Activated naive CD8-positive, alpha-beta T cell treated with anti-CD3 and anti-CD28 coated beads, Interleukin-2, amount 10 ng/mL, durations not matched to agents 7 days and 5 days (primary cell): ENCODE measurements at places on chromosomes 3 and 15.

- no peak overlapping the region for H3K4me3 ChIP-seq
- no peak for DNase-seq
- no peaks in the 10 kb centered on the region for H3K4me1 ChIP-seq
- no peaks in the 10 kb centered on the region for H3K27me3 ChIP-seq
- no peak overlapping the region for H3K27ac ChIP-seq
Observed at GRCh38 chr3:104149154-104149553, 1217.6 kb upstream of the ALCAM start.

- H3K4me3 ChIP-seq: no peak overlapping the region
- H3K36me3 ChIP-seq: no peaks in the 10 kb centered on the region
- no peak for DNase-seq
- peaks cover 6% of the 10 kb centered on the region for H3K27me3 ChIP-seq
- no peak overlapping the region for H3K27ac ChIP-seq
- no peaks in the 10 kb centered on the region for H3K4me1 ChIP-seq
Observed at GRCh38 chr15:84034578-84035398, 200.8 kb upstream of the GOLGA6L4 start.

DNA sequence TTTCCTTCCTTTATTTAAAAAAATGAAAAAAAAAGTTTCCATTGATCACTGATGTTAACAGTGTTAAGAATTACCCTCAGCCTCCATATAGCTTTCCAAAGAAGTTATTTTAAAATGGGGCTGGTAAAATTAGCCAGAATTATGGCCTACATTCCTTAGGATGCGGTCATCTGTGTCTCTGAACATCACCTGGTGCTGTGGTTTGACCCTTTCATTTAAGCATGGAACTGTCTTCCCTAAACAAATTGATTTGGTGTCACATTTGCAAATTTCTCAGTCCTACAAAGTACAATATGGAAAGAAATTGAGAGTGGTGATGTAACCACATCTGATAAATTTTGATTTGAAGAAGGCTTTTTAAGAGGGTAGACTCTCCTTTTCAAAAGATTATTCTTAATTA is 40.3 kb upstream of the ZPLD1 start:
- no peak overlapping the region for H3K27ac ChIP-seq
- DNase-seq: no peak
- H3K4me3 ChIP-seq: no peak overlapping the region
- no peaks in the 10 kb centered on the region for H3K4me1 ChIP-seq

DNA sequence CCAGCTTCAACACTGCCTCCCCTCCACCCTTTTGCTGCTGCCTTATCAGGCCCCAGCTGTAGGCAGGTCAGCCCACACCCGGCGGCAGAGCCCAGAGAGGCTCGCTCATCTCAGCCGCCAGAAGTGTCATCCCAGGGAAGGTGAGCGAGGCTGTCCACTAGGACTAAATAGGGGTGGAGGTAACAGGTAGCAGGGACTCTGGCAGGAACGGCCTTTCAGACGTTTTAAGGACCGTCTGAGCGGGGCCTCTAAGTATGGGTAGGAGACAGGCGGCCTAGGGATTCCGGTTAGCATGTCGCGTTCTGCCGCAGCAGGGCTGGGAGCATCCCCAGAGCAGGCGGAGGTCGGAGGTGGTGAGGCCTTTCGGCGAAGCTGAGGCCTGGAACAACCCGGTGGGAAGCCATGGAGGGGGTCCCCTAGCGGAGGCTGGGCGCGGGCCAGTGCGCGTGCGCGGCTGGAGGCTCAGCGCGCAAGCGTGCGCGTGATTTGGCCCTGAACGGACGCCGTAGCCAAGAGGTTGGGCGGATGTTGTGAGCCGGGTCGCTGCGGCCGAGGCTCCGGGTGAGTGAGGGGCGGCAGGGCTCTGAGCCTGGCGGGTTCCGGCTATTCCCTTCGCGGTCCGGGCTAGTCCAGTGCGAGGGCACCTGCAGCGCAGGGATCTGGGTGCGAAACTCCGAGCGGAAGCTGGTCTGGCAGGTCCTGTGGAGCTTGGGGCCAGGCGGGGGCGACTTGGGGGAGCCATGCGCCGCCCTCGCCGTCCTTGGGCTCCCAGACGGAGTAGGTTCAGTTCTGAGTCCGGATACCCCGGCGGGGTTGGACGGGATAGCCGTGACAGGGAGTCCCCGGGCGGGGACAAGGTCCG is at the start of the genes MST1 and RNF123:
MST1 (minus strand) TSS at position 429 of the 862 bp plus-strand sequence. CDS start 783 bp downstream, outside the sequence.
RNF123 (plus strand) TSS at position 512 of the 862 bp plus-strand sequence. CDS start 1,609 bp downstream, outside the sequence.
- H3K4me1 ChIP-seq: peaks cover 16% of the 10 kb centered on the region
- no peaks in the 10 kb centered on the region for H3K27me3 ChIP-seq
- H3K36me3 ChIP-seq: peaks cover 3% of the 10 kb centered on the region
- H3K27ac ChIP-seq: peak within 1 kb of the TSS; percentile 95
- H3K4me3 ChIP-seq: peak within 1 kb of the TSS; percentile 95

DNA sequence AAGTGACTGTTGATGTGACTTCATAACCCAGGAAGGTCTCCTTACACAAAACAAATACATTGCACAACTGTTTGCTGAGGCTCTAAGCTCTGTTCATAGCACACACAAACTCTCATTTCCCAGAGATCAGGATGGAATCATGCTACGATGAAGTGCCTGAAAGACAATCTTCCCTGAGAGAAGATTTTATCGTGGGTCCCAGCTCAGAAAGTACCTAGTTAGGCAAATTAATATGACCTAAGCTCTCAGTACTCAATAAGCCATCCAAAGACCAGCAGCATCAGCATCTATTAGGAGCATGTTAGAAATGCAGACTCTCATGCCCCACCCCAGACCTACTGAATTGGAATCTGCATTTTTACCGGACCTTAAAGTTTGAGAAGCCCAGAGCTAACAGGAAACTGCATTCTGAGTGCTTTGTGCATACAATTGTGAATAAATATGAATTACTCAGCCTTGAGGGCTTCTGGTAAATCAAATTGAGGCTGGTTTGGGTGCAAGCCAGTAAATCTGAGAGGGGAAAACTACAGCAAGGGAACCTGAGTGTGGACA is 161.5 kb upstream of the C2CD4B start:
- H3K27me3 ChIP-seq: peaks cover 24% of the 10 kb centered on the region
- no peak for DNase-seq
- no peaks in the 10 kb centered on the region for H3K36me3 ChIP-seq
- H3K4me1 ChIP-seq: no peaks in the 10 kb centered on the region
- no peak overlapping the region for H3K27ac ChIP-seq

DNA sequence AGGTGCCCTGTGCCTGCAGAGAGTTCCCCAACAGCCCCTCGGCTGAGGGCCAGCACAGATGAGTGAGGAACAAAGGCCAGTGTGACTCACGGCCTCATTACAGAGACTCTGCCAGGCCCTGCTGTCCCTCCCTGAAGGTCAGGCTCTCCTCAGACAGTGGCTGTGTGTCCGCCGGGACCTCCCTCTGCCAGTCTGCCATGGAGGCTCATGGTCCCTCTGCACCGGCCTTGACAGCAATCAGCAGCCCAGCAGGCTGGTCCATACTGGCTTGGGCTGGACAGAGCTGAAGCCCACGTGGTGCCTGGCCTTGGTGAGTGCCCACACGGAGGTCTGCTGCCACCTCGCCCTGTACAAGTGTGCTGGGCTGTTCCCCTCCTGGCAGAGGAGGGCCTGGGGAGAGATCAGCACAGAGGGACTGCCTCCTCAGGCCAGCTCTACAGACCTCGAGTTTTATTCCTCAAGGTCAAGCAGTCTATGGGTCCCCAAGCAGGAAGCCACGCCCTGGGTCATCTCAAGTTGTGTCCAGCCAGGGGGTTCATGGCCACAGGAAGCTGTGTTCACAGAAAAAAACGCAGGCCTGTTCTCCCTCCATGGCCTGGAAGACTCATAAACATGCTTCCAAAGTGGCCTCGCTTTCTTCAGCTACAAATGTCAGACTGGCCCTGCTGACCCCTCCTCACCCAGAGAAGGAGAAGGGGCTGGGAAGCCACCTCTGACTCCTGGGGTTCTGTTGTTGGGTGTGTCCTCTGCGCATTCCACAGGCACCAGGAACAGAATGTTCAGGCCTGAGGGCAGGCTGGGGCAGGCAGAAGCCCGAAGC is 27.0 kb downstream of the SLC41A3 start:
- H3K4me1 ChIP-seq: peaks cover 8% of the 10 kb centered on the region
- no peak overlapping the region for H3K4me3 ChIP-seq
- H3K27ac ChIP-seq: no peak overlapping the region
- H3K27me3 ChIP-seq: no peaks in the 10 kb centered on the region

GRCh38 chr15:93837450-93837849 is 393.9 kb upstream of the MCTP2 start:
- no peaks in the 10 kb centered on the region for H3K36me3 ChIP-seq
- no peaks in the 10 kb centered on the region for H3K27me3 ChIP-seq
- H3K27ac ChIP-seq: no peak overlapping the region
- H3K4me3 ChIP-seq: no peak overlapping the region
- no peak for DNase-seq

DNA sequence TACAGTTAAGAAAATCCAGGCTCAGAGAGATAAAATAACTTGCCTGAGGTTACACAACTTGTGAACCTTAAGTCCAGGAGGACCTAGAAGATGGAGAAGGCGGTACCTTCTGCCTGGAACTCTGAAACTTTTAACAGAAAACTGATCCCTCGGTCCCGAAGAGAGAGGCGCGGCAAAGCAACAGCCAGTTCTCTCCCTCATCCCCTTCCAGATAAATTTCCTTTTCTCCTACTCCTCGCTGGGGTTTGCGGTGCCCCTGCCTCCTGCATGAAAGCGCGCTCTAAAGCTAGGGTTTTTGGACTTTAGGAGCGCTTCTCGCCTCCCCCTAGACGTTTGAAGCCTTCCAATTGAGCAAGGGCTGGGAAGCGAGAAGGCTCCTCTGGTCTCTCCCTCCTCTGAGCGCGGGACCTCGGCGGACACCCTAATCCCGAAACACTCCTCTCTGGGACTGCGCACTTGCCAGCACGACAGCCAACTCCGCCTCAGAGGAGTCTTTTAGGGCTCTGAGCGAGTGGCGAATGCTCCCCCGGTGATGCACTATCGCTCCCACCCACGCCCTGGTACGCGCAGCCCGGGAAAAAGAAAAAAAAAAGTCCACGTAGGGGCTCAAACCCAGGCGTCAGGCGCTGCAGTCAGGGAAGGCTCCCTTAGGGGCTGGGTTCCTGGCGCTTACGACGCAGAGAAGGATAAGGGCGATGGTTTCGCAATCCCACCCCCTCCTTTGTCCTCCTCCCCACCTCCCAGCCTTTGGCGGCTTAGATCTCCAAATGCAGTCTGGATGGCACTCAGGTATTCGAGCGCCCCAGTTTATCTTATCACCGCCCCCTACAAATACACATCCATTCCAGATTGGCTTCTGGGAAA is 7.9 kb upstream of the EOMES start:
- no peak overlapping the region for H3K27ac ChIP-seq
- H3K4me3 ChIP-seq: peak overlapping the region; percentile 69
- peaks cover 29% of the 10 kb centered on the region for H3K4me1 ChIP-seq
- peaks cover 73% of the 10 kb centered on the region for H3K27me3 ChIP-seq

GRCh38 chr3:27356976-27357375 is 12.2 kb downstream of the NEK10 start:
- peaks cover 4% of the 10 kb centered on the region for H3K36me3 ChIP-seq
- no peak overlapping the region for H3K27ac ChIP-seq
- no peak for DNase-seq
- H3K4me3 ChIP-seq: no peak overlapping the region

GRCh38 chr15:70169147-70169546 is 71.4 kb upstream of the TLE3 start:
- no peaks in the 10 kb centered on the region for H3K36me3 ChIP-seq
- H3K4me3 ChIP-seq: no peak overlapping the region
- H3K27me3 ChIP-seq: peaks cover 16% of the 10 kb centered on the region
- no peaks in the 10 kb centered on the region for H3K4me1 ChIP-seq
- H3K27ac ChIP-seq: no peak overlapping the region

DNA sequence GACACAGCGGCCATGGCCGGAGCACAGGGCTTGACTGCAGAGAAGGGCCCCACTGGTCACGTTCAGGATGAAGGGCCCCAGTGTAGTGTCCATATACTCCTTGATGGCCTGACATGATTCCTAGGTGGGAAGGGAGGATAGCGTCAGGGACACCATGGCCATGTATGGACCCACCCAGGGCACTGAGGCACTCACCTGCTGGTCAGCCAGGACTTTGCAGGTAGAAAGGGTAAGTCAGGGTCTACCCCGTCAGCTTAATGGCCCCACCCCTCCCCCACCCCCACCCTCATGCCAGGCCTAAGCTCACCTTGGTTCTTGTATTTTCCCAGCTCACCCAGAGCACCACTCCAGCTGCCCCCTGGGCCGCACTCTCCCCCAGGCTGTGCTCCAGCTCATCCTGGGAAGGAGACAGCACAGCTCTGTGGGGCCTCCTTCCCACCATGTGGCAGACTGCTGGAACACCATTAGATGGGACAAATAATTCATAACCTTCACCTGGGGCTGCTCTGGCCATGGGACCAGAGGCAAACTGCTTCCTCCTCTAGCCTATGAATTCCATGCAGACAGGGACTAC is 1.6 kb upstream of the HYAL3 start:
- peak overlapping the region; percentile 98 for H3K27ac ChIP-seq
- peak overlapping the region; percentile 96 for H3K4me3 ChIP-seq
- DNase-seq: no peak
- H3K27me3 ChIP-seq: no peaks in the 10 kb centered on the region
- H3K36me3 ChIP-seq: peaks cover 1% of the 10 kb centered on the region

DNA sequence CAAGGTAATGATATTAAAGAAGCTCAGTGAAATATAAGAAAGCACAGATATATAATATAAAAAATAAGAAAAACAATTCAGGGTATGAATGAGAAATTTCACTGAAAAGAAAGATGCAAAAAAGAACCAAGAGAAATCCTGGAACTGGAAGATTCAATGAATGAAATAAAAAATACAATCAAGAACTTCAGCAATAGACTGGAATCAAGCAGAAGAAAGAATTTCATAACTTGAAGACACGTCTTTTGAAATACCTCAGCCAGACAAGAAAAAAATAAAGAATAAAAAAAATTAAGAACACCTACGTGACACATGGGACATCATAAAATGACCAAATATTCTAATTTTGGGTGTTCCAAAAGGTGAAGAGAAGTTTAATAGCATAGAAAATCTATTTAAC is 104.6 kb upstream of the NEO1 start:
- H3K36me3 ChIP-seq: no peaks in the 10 kb centered on the region
- DNase-seq: no peak
- H3K27me3 ChIP-seq: peaks cover 12% of the 10 kb centered on the region
- no peak overlapping the region for H3K27ac ChIP-seq

GRCh38 chr3:86948822-86949221 is 42.1 kb downstream of the VGLL3 start:
- no peaks in the 10 kb centered on the region for H3K27me3 ChIP-seq
- no peak overlapping the region for H3K4me3 ChIP-seq
- no peak overlapping the region for H3K27ac ChIP-seq
- H3K4me1 ChIP-seq: no peaks in the 10 kb centered on the region
